Stimulated activated naive CD8-positive, alpha-beta T cell treated with anti-CD3 and anti-CD28 coated beads, Interleukin-15, amount 100 ng/mL, for 72 hours (primary cell): ENCODE measurements at places on chromosomes 1 and 21.

- DNase-seq, result no peak
Measured at GRCh38 chr1:179448437-179449149, 82.8 kb downstream of the AXDND1 start.

GRCh38 chr1:42043182-42043581 lies 110.0 kb upstream of the GUCA2B start:
- no peak for DNase-seq

DNA sequence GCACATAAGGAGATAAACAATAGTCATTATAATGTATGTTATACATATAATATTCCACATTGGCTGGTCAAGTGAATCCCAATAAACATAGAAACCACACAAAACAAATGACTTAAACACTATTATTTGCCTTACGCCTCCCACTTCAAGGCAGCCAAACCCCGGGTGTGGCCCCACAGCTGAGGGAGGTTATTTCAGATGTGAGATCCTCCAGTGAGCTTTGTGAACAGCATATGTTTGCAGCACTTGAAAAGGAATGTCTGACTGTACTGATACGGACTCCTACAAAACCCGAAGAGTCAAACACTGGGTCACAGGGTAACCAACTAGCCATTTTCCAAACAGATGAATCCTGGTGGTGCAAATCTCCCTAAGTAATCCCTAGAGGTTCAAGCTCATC lies 27.1 kb upstream of the DISP1 start:
- no peak for DNase-seq

GRCh38 chr1:6580119-6580592 lies 362 bp downstream of the ZBTB48 start:
- DNase-seq, result no peak

DNA sequence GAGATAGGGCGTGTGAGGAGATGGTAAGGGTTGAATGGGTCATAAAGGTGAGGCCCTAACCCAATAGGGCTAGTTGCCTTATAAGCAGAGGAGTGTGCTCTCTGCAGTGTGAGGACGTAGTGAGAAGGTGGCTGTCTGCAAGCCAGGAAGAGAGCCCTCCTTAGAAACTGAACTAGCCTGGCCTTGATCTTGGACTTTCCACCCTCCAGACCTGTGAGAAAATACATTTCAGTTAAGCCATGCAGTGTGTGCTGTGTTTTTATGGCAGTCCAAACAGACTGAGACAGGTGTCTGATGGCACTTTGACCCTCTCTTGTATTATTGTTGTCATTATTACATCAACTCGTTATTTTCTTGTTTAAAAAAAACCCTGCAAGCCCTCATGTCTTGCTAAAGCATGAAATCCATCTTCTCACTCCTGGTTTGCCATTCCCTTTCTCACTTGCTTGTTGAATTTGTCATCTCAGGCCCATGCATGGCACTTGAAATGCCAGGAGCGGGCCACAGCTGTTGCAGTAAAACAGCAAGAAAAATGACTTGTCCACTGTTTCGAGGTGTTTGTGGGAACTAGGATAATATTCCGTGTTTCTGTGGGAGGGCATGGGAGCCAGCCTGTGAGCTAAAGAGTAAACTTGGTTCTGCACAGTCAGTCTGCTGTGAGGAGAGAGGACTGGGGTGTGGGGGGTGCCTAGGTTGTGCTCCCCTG lies 78.6 kb downstream of the STUM start:
- DNase-seq, result no peak

DNA sequence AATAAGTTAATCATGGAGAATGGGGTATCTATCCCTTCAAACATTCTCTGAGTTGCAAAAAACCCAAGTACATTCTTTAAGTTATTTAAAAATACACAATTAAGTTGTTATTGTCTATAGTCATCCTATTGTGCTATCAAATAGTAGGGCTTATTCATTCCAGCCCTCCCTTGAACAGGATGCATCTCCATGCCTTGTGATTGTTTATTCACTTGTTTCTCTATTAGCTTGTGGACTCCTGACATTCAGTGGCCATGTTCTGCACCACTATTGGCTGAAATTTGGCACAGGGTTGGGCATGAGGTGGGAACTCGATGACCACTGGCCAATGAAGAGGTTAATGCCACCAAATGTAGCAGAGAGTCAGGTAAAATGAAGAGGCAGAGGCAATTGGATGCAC lies 272.8 kb downstream of the TNR start:
- no peak for DNase-seq
